Stimulated activated CD8-positive, alpha-beta memory T cell treated with anti-CD3 and anti-CD28 coated beads, Interleukin-12 subunit alpha, Interleukin-12 subunit beta, amount 100 ng/mL, for 1 hour (primary cell): ENCODE measurements at places on chromosomes 12 and 14.

DNA sequence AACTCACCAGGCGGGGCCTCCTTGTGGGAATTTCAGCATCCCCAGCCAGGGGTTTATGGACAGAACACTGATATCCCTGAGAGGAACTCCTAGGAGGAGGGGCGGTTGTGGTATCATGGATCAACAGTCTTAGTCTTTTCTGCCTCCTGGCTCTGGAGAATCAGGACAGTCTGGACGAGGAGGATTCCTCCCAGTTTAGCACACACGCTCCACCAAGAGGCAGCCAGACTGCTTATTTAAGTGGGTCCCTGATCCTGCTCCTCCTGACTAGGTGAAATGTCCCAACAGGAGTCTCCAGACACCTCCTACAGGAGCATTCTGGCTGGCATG lies 10.4 kb upstream of the ZNF705A start:
- DNase-seq, result no peak

- DNase-seq, result no peak
These were observed 1.2 kb upstream of the GLIPR1L2 start for GRCh38 chr12:75389706-75390105.

GRCh38 chr12:112869778-112870177 lies 37.0 kb upstream of the OAS1 start:
- DNase-seq, result no peak

- DNase-seq, result no peak
These were observed 91.8 kb downstream of the ITPK1 start for GRCh38 chr14:93023802-93024434.

GRCh38 chr14:25803386-25804018 lies 753.6 kb upstream of the STXBP6 start:
- DNase-seq, result no peak

DNA sequence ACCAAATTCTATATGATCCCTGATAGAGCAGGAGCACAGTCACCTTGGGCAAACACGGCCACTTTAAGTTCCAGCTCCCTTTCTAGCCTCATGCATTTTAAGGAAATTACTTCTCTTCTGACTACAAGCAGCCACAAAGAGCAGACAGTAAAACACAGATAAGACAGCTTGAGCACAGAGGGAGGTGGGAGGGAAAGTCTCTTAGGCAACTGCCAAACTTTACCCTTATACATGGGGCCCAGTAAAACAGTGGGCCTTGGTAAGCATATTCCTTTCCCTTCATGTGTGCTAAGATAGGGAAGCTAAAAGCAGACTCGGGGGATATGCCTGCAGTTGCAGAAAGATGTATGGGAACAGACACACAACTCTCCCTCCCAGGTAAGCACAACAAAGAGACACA lies 235.9 kb downstream of the CPNE8 start:
- no peak for DNase-seq

DNA sequence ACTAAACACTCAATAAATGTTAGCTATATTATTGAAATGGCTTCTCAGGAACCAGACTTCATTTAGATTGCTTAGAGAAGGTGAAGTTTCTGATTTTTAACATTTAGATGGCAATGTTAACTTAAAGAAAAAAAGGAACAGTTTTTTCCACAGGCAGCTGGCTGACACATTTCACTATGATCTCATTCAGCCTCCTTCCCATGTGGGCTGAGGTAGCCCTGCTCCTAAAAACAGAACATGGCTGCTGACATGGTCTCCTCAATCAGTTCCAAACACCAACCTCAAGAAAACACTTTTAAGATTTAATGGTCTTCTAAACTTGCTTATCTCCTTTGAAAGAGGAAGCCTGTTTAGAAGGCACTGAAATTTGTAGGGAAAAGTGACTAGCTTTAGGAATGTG lies 23.8 kb downstream of the GNS start:
- no peak for DNase-seq

DNA sequence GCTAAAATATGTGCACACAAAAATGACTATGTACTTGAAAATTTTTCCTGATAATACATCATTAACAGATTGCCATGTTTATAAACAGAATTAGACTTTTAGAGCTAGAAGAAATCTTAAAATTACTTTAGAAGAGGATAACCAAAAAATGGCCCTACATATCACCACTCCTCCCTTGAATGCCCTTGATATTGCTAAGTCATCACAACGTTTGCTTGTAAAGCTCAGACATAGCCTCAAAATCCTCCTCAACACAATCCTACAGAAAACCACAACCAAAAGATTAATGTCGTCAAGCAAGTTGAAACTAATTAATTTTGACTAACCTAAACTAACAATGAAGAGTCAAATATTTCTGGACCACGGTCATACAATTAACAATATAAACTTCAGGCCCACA lies 19.4 kb upstream of the NAA30 start:
- DNase-seq, result no peak

DNA sequence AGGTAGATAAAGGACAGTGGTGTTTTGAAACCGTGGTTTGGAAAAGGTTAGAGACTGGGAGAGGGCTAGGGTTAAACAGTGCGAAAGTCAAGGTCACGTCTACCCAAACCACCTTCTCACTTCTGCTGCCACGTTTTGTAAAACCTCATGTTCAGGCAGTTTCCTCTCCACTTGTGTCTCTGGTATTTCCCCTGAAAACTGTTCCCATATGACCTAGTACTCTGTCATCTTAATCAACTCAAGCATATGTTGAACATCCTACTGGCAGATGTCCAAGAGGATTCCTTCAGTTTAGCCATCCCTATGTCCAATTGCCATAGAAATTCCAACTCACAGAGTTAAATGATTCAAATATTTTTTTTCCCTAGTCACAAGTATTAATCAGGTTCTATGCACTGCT lies 17.4 kb downstream of the CLEC4C start:
- DNase-seq, result no peak

DNA sequence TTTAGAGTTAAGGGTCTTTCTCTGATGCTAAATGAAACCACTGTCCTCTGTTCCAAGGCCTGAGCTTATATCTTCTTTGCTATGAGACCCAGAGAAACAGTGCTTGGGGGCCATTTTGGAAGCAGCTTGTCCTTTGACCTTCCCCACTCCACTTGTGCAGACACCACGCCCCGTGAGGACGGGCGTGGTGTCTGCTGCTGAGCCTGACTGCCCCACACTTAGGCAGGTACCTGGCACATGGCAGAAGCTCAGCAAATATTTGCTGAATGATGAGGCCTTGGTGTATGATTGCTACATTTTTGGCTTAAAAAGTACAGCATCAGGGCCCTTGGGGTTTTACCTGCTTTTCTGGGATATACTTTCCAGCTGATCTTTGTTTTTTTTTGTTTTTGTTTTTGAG lies 69.9 kb downstream of the RASSF3 start:
- no peak for DNase-seq

GRCh38 chr14:100224229-100224866 lies 14.6 kb upstream of the YY1 start:
- DNase-seq, result no peak

DNA sequence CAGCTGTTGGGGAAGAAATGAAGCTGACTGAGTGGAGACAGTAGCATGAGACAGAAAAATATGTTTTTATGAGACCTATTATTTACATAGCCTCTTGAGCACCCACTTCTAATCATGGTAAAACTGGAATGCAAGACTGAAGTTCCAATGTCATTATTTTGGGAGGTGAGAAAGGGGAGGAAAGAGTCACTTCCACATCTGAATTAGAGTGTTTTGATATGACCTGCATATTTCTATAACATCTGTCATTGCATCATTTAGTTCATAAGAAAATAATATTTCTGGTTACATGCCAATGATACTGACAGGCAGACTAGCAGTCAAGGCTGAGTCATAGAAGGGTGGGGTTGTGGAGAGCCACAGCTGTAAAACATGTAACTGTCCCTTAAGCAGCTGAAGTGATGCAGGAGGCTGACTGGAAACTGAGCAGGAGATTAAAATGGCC lies 26.7 kb downstream of the NTN4 start:
- no peak for DNase-seq

DNA sequence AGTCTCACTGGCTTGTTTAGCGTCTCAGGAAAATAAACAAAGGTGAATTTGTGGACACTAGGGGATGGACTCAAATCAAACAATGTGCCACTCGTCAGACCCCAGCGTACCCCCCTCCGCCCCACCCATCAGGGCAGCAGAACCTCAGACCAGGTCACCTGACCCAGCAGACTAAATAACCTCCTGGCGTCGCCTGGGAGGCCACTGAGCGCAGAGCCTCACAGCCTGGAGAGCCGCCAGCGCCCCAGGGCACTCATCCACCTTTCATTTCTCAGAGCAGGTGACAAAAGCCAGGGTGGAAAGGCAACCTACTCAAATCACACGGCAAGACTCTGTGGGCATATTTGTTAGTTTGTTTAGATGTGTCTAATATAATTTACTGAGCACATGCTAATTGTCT lies 100.9 kb downstream of the DICER1 start:
- DNase-seq, result no peak
